ENCODE measurements at places on chromosomes 6 and 20.

DNA sequence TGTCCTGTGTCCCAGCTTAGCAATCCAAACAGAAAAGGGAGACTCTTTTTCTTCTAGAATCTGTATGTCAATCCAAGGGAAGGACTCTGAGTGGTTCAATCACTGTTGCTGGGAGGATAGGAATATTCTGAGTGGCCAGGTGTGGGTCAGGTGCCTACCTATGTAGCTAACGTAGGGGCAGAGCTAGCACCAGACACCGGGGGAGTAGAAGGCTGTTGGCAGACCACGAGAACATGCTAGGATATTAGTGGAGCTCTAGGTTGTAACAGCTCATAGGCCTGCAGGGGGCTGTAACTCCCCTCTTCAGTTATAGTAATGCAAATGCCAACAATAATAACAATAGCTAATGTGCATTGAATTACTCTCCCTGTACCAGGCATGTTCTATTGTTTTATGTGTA lies 39.8 kb upstream of the EPB41L1 start:
- peaks cover 3% of the 10 kb centered on the region for H3K4me1 ChIP-seq
- no peaks in the 10 kb centered on the region for H3K27me3 ChIP-seq
- H3K4me3 ChIP-seq, result no peak overlapping the region
- H3K27ac ChIP-seq, result no peak overlapping the region

GRCh38 chr20:31452575-31452974 lies 12.1 kb downstream of the DEFB123 start:
- no peaks in the 10 kb centered on the region for H3K4me1 ChIP-seq
- no peak overlapping the region for H3K27ac ChIP-seq
- no peaks in the 10 kb centered on the region for H3K36me3 ChIP-seq
- no peaks in the 10 kb centered on the region for H3K27me3 ChIP-seq
- H3K4me3 ChIP-seq, result no peak overlapping the region

DNA sequence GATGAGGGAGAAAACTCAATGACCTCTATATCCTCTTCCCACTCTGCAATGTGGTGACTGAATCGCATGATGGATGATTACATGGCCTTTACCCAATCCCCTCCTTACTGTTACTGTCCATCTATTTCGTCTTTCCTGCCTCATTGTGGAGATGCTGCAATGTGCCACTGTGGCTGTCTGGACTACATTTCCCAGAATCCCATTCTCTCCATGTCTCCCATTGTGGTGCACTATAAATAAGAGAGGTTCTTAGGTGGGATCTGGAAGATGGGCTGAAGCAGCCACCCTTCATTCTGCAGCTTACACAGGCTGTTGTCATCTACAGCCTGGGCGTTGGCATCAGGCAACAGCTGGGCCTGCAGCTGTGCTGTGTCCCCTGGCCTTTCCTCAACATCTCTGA lies 233.6 kb downstream of the PRKN start:
- H3K4me3 ChIP-seq, result no peak overlapping the region
- no peak overlapping the region for H3K27ac ChIP-seq
- H3K36me3 ChIP-seq, result no peaks in the 10 kb centered on the region
- H3K27me3 ChIP-seq, result no peaks in the 10 kb centered on the region
- no peaks in the 10 kb centered on the region for H3K4me1 ChIP-seq

- no peaks in the 10 kb centered on the region for H3K36me3 ChIP-seq
- H3K4me3 ChIP-seq, result no peak overlapping the region
- no peak for DNase-seq
- no peak overlapping the region for H3K27ac ChIP-seq
Observed at GRCh38 chr6:17169291-17169690, 67.4 kb downstream of the STMND1 start.

GRCh38 chr20:59996108-59996507 lies 37.9 kb downstream of the CDH26 start:
- no peaks in the 10 kb centered on the region for H3K27me3 ChIP-seq
- no peak overlapping the region for H3K4me3 ChIP-seq
- no peaks in the 10 kb centered on the region for H3K36me3 ChIP-seq
- peaks cover 2% of the 10 kb centered on the region for H3K4me1 ChIP-seq

DNA sequence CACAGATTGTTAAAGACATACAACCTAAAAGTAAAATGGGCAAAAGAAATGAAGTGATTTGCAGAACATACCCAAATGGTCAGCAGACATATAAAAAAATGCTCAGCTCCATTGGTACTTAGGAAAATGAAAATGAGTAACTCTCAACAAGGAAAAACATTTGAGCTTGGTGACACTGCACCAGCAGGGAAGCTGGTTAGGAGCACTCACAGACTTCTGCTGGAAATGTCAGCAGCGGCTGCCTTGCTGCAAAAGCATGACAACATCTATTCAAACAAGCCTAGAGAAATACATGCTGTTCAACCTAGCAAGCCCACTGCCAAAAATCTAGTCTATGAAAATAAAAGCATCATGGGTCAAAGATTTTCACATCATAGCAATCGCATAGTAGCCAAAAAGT lies 99.0 kb upstream of the FOXQ1 start:
- no peaks in the 10 kb centered on the region for H3K4me1 ChIP-seq
- H3K27me3 ChIP-seq, result no peaks in the 10 kb centered on the region
- H3K36me3 ChIP-seq, result no peaks in the 10 kb centered on the region
- DNase-seq, result no peak

GRCh38 chr6:101760843-101761621 lies 367.5 kb downstream of the GRIK2 start:
- no peak overlapping the region for H3K4me3 ChIP-seq
- H3K27me3 ChIP-seq, result no peaks in the 10 kb centered on the region
- no peak overlapping the region for H3K27ac ChIP-seq

DNA sequence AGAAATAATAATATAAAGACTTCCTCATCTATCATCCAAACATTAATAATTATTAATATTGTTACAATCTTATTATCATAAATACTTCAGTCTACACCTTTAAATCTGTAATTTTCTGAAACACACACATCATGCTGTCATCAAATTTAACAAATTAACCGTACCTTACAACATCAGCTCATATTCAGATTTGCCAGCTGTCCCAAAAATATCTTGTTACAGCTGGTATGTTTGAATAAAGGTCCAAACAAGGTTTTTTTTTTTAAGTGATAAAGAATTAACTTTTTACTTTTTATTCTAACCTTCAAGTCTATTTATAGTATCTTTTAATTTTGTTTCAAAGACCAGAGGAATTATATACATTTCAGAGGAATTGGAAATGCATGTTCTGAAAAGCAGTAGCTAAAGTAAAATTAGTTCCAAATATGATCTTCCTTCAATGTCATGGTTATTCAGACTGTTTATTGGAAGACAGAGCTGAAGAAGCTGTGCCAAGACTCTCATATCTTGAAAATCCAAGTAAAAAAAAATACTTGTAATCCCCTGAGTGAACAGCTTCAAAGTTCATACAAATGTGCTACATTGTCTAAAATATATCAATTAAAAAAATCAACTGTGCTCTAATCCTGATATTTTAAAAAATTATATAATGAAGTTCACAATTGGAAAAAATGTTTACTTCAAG lies 161.7 kb upstream of the BMP5 start:
- no peak overlapping the region for H3K4me3 ChIP-seq
- no peaks in the 10 kb centered on the region for H3K4me1 ChIP-seq
- H3K36me3 ChIP-seq, result no peaks in the 10 kb centered on the region
- no peak for DNase-seq
- no peak overlapping the region for H3K27ac ChIP-seq

GRCh38 chr20:4476903-4477500 lies 244.7 kb upstream of the PRND start:
- DNase-seq, result no peak
- H3K27ac ChIP-seq, result no peak overlapping the region
- no peaks in the 10 kb centered on the region for H3K27me3 ChIP-seq

DNA sequence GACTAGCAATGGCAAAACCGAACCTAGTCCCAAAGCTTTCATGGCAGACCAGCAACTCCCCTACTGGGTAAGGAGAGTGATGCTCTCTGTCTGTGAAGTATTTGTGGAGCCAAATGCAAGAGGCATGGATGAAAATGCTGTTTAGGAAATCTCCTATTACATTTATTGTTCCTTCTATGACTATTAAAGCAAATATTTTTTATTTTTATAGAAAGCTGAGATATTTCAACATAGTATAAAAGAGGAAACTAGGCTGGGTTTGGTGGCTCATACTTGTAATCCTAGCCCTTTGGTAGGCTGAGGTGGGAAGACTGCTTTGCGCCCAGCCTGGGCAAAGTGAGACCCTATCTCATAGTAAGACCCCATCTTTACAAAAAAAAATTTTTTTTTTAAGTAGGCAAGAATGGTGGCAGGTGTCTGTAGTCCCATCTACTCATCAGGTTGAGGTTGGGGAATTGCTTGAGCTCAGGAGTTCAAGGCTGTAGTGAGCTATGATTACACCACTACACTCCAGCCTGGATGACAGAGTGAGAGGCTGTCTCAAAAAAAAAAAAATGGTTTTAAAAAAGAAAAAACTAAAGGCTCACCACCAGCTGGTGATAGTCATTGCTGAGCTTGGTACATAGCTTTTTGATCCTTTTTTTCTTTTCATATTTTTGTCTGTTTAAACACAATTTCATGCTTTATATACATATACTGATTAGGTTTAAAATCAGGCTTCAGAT lies 11.3 kb downstream of the KDM1B start:
- H3K4me3 ChIP-seq, result no peak overlapping the region
- no peaks in the 10 kb centered on the region for H3K27me3 ChIP-seq
- no peak overlapping the region for H3K27ac ChIP-seq
- H3K4me1 ChIP-seq, result no peaks in the 10 kb centered on the region
- H3K36me3 ChIP-seq, result no peaks in the 10 kb centered on the region

DNA sequence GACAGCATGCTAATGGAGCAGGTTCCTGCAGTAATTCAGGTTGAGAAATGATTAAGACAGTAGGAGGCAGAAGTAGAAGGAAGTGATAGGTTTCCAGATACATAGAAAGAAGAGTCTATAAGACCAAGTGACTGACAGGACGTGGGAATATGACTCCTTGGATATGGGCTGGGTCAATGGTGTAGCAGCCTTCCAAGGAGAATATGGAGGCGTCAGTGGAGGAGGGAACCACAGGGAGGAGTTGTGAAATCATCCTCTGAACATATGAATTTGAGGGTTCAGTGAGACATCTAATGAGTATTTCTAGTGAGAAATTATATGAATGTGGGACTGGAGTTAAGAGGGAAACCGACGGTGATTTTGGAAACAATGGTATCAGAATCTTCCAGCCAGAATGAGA lies 43.3 kb downstream of the NUDT3 start:
- no peaks in the 10 kb centered on the region for H3K4me1 ChIP-seq
- H3K4me3 ChIP-seq, result no peak overlapping the region
- H3K27me3 ChIP-seq, result no peaks in the 10 kb centered on the region
- no peak overlapping the region for H3K27ac ChIP-seq

- no peak overlapping the region for H3K27ac ChIP-seq
- no peaks in the 10 kb centered on the region for H3K4me1 ChIP-seq
- H3K36me3 ChIP-seq, result no peaks in the 10 kb centered on the region
- H3K27me3 ChIP-seq, result no peaks in the 10 kb centered on the region
Observed at GRCh38 chr6:155628306-155628705, 172.7 kb upstream of the NOX3 start.

DNA sequence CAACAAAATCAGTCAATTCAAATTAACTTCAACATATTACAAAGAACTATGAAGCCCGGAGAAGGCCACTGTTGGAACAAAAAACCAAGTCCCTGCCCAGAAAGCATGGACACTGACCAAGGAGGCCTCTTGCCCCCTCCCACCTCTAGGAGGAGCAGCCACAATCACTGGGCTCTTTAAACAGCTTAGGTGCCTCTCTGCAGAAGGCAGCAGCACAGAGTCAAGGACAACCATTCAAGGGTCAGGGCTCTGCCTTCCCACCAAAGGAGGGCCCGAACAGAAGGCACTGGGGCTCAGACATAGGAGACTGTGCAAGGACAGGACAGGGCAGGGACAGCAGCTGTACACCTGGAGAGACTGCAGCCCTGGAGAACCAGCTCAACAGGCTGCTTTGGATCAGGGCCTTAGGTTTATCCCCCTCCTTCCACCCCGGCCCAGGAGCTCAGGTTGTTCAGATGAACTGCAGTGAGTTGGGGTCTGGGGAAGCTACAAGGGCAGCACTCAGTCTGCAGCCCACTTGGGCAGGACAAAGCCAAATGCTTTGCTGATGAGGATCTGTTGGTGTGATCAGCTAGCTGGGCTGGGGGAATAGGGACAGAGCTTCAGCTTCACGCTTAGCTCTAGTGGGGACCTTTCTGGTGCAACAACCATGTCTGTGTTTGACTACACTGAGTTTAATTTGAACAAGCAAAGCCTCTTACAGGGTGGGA lies 17.8 kb downstream of the TOMM34 start:
- H3K4me1 ChIP-seq, result no peaks in the 10 kb centered on the region
- H3K27me3 ChIP-seq, result no peaks in the 10 kb centered on the region
- H3K36me3 ChIP-seq, result peaks cover 9% of the 10 kb centered on the region
- no peak overlapping the region for H3K4me3 ChIP-seq
- peak; percentile 27 for DNase-seq

DNA sequence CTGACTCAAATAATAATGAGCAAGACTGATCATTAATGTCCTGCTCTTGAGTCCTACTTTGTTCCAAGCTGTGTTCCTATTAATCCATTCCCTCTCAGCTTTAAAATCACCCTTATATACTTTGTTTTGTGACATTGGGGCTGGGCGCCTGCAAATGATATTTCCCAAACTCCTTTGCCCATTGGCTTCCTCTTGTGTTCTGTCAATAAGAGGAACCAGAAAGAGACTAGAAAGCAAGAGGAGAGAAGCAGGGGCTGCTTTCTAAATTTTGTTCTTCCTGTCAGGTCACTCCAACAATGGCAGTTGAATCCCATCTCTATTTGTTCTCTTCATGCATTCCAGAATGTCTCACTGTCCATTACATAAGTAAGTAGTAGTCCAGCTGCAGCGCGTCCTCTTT lies 21.6 kb upstream of the TRIM27 start:
- H3K27ac ChIP-seq, result no peak overlapping the region
- DNase-seq, result no peak
- no peaks in the 10 kb centered on the region for H3K4me1 ChIP-seq

DNA sequence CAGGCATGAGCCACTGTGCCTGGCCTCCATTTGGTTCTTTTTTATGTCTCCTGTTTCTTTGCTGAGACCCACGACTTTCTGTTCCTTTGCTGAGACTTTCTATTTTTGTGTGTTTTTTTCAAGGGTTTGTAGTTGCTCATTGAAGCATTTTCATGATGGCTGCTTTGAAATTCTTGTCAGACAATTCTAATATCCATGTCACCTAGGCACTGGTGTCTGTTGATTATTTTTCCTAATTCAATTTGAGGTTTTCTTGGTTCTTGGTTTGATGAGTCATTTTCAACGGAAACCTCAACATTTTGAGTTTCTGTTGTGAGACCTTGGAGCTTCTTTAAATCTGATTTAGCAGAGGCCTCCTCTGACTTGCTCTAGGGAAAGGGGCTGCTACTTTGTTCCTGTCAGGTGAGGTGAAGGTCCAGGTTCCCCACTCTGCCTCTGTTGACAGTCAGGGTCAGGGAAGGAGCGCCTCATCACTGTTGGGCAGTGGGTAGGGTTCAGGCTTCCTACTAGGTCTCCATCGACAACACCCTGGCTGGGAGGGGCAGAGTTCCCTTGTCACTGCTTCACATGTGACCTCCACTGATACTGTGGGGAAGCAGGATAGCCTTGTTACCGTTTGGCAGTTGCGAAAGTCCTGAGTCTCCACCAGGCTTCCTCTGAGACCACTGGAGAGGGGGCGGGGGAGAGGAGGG lies 67.2 kb upstream of the RNF24 start:
- H3K36me3 ChIP-seq, result no peaks in the 10 kb centered on the region
- H3K4me3 ChIP-seq, result no peak overlapping the region
- peaks cover 8% of the 10 kb centered on the region for H3K4me1 ChIP-seq
- H3K27ac ChIP-seq, result no peak overlapping the region
- DNase-seq, result peak; percentile 97

- H3K4me1 ChIP-seq, result no peaks in the 10 kb centered on the region
- no peak overlapping the region for H3K4me3 ChIP-seq
Observed at GRCh38 chr20:36991703-36992102, 40.2 kb upstream of the SAMHD1 start.

- H3K27ac ChIP-seq, result no peak overlapping the region
- H3K4me1 ChIP-seq, result no peaks in the 10 kb centered on the region
- peak; percentile 65 for DNase-seq
- H3K27me3 ChIP-seq, result no peaks in the 10 kb centered on the region
Observed at GRCh38 chr6:125099211-125100073, 54.1 kb upstream of the TPD52L1 start.

Measured in mesendoderm (in vitro differentiated cells).